ENCODE measurements at places on chromosomes 7 and 10.

GRCh38 chr10:129914153-129914855 lies 49.8 kb downstream of the EBF3 start:
- no peak for DNase-seq

DNA sequence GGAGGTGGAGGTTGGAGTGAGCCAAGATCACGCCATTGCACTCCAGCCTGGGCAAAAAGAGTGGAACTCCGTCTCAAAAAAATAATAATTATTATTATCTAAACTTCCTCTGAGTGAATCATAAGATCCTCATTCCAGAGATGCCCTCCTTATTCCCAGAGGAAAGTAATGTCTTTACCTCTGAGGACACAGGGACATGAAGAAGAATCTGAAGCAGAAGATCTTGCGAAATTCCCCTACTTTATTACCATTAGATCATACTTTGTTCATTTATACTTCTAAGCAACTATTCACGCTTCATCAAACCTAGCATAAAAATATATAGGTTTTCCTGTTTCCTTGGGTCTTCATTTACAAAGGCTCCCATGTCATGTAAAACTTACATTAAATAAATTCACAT lies 143.1 kb downstream of the ETV1 start:
- no peak for DNase-seq

GRCh38 chr7:40151504-40151903 lies 16.7 kb downstream of the SUGCT start:
- DNase-seq, result no peak

GRCh38 chr10:124362568-124362967 lies 56.2 kb downstream of the OAT start:
- no peak for DNase-seq

DNA sequence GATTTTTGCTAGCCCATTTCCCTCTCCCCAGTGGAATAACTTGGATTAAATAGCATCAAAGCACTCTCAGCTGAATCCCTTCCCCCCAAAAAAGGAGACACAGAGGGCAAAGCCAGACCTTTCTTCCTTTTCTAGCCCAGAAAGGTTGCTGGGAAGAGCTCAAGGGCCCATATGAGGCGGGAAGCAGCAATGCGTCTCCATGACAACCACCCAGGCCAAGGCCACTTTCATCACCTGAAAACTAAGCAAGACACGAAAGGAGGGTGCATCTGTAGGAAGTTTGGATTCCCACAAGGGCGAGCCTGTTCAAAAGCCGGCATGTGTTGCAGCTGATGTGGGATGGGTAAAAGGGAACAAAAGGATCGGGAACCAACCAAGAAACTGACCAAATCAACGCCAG lies 229.1 kb downstream of the PLXNA4 start:
- no peak for DNase-seq

DNA sequence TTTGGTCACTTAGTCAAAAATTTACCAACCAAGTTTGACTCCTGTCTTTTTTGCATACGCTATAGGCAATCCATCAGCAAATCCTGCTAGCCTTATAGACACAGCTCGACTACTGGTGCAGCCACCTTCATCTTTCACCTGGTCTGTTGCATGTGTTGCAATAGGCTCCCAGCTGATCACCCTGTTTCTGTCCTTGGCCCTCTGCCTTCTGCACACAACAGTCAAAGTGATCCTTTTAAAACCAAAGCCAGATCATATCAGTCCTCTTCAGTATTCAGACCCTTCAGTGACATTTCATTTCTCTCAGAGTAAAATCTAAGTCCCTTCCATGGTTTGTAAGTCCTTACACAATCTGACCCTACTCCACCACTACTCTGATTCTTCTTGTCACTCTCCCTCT lies 10.9 kb upstream of the CDK6 start:
- DNase-seq, result no peak

DNA sequence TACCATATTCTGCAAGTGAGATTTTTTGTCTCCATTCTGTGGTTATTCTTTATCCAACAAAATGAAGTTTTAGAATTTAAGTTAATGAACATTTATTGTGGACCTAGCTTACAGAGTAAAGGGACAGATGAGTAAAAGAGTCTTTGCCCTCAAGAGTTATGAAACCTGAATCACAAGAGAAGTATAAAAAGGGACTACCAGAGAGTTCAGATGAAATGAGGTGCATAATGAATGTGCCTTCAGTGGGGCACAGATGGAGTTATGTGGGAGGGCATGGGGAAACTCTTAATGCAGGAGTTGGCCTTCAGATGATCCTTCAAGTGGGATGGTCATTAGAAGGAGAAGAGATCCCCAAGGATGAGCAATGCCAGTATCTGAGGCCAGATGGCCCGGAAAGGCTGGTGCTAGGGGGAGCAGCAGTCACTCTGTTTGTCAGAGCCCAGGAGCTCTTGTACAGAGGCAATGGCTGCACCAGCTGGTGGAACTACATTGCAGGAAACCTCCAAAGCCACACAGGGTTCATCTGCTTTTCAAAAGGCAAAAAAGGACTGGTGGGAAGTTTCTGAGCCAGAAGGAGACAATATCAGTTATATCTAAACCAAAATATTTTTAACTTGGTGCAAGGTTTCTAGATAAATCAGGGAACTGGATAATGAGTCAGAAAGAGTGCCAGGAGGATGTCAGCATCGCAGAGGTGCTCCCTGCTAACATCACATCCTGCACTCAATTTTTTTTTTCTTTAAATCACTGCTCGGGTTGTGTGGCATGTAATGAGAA lies 162.0 kb downstream of the KLF6 start:
- no peak for DNase-seq

- no peak for DNase-seq
These were observed 116.8 kb downstream of the ARID5B start for GRCh38 chr10:62018131-62018911.

DNA sequence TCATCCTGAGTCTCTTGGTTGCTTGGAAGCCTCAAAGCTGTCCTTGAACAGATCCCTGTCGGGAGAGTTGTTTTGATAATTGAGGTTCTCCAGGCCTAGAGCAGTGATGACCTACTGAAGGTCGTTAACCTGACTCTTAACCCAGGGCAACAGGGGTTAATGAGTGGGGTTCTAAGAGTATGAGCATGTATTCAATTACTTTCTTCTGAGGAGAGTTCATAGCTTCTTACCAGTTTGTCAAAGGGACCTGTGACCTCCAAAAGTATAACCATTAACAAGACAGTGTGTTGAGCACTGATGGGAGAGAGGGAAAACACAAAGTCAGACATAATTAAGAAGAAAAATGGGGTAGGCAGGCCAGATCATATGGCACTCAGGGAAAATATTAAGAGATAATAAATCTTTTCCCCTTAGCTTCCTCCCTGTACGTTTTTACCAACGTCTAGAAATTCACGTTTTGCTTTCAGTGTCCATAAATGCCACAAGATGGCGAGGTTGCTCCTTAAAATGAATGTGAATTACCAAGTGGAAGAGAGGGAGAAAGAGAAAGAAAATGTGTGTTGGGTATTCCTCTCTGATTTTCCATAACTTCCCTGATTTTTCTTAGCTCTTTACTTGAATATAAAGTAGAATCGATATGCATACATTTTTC lies 97.6 kb downstream of the SUGCT start:
- peak; percentile 56 for DNase-seq

DNA sequence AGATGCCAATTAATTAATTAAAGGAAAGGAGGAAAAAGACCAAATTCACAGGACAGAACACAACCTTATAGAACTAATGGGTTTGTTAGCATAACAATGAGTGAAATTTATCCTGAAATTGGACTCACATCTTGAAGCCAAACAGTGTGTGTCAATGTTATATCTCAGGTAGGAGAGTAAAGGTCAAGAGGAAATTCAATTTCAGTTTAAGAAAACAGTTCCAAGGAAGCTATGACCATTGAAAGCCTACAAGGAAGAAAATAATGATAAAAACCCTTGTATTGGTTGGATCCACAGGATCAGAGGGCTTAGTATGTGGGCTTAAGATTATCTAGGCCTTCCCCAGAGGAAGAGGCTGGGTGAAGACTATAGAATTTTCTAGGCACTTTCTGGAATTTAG lies 198.9 kb upstream of the AOAH start:
- no peak for DNase-seq

DNA sequence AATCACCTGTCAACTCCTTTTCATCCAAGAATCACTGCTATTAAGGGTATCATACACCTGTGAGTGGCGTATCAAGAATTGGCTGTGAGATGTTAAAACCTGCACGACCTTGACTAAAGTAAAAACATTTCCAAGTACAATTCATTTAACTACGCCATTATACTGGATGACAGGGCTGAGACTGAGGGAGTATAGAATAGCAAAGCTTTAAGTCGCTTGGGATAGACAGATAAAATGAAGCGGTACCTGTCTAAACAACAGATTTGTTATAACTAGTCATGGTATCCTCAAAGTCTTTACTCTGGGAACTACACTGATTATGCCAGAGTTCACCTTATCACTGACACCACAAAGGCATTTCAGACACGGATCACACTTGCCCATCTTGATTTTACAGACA lies 366.1 kb upstream of the LRRN3 start:
- no peak for DNase-seq

DNA sequence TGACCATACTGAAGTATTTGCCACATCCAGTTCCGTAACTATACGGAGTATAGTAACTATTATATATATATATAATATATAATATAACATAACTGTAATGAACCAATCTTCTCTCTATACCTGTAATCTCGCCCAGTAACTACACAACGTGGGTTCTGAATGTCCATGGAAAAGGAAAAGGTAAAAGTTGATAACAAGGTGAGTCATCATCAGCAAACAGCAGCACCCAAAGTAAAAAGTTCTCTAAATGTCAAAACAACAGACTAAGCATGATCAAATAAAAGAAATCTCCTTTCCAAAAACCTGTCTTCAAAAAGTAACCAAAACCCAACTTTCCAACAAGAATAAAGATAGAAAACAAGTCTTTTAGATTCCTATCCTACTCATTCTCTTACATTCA lies 42.8 kb downstream of the ELAPOR2 start:
- DNase-seq, result no peak

GRCh38 chr10:60175441-60175971 lies 214.2 kb downstream of the ANK3 start:
- DNase-seq, result no peak

DNA sequence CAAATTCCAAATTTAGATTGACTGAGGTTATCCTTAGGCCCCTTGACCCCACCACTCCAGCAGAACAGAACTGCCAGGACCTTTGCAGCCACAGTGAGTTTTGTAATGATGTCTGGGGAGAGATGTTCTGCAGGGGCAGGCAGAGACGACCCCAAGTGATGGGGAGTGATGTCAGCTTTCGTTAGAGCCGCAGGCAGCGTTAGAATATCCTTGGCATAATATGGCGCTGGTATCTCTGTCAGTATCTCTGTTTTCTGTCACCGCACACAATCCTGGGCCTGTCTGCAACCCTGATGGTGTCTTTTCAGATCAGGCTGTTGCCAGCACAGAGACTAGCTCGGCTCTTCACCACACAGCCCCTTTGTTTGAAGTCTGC lies 1083.6 kb downstream of the KCNMA1 start:
- DNase-seq, result no peak

GRCh38 chr7:139431010-139431409 lies 52.5 kb downstream of the KLRG2 start:
- peak; percentile 10 for DNase-seq

GRCh38 chr10:125739994-125740679 lies 20.6 kb downstream of the EDRF1 start:
- DNase-seq, result peak; percentile 73

DNA sequence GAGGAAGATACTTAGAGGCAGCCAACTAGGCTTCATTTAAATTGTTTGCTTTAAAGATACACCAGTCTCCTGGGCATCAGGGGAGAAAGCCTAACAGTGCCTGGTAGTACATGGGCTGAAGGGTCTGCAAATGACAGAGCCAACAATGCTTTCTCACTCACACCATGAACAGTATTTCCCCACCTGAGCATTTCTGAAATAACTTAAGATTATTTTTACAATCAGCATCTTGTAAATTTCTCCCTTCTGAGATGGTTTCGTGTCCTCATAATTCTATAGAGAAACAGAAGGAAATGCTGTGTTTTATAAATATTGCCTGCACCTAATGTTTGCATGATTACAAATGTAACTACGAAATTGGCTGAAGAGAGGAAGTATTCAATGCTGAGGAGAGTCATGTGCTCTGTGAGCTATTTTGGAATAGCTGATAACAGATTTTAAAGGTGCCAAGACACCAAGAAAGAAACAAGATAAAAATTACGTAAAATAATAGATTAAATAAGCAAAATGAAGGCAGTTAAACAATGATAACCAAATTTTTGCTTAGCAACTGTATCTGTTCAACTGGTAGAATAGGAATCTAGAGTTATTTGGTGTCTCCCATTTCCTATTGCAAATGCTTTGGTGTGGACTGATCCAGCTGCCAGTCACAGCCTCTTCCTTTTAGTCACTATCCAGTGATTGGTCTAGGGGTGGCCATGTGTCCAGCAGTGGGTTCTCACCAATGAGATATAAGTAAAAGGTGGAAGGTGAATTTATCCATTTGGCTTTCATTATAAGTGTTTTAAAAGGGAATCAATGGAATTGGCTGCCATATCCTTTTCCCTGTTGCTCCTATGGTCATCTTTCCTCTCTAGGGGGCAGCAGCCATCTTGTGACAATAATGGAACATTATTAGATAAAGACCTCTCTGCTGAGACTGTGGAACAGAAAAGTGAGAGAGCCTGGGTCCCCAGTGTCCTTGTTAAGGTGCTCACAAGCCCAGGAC lies 167.9 kb upstream of the SLC26A5 start:
- no peak for DNase-seq

GRCh38 chr7:30647589-30648364 lies 34.5 kb downstream of the CRHR2 start:
- no peak for DNase-seq

- DNase-seq, result no peak
These were observed 4.9 kb downstream of the ACBD5 start for GRCh38 chr10:27235706-27236105.

DNA sequence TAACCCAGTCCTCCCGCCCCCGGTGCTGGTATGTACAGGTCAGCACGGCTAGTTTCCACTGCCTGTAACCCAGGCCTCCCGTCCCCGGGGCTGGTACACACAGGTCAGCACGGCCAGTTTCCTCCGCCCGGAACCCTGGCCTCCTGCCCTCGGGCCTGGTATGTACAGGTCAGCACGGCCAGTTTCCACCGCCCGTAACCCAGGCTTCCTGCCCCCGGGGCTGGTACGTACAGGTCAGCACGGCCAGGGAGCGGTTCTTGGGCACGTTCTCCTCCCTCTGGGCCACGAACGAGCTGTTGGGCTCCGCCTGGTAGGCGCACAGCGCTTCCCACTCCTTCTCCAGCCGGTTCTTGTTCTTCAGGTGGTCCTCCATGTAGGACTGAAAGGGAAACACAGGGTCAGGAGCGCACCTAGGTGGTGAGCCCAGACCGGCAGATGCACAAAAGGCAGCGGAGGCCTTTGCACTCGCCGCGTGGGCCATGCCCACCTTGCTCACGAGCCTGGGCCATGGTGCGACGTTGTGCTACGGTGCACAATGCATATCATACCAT lies 284.4 kb downstream of the DNAJB6 start:
- DNase-seq, result no peak

- no peak for DNase-seq
These were observed 1.2 kb downstream of the RSBN1L start for GRCh38 chr7:77697535-77697831.

GRCh38 chr10:92052088-92052487 lies 128.5 kb downstream of the BTAF1 start:
- no peak for DNase-seq

All from foreskin melanocyte (primary cell).